ENCODE measurements at places on chromosomes 2 and 18.

DNA sequence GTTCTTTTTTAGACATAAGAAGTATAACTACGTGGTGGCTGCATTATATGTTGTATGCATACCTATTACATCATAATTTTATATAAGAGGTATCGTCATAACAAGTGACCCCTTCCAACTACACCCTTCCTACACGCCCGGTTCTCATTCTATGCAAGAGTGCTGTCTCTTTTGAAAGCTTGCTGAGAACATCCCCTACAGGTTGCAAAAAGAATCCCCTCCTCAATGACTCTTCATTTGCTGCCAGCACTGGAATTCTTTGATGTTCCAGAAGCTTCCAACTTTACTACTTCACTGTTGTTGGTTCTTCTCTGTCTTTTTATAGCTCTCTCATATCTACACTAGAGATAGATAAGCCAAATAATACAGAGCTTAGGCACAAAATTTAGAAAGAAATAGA lies 66.4 kb downstream of the CDH7 start:
- no peak for DNase-seq

GRCh38 chr2:199777916-199778315 lies 73.1 kb downstream of the FTCDNL1 start:
- DNase-seq: no peak

DNA sequence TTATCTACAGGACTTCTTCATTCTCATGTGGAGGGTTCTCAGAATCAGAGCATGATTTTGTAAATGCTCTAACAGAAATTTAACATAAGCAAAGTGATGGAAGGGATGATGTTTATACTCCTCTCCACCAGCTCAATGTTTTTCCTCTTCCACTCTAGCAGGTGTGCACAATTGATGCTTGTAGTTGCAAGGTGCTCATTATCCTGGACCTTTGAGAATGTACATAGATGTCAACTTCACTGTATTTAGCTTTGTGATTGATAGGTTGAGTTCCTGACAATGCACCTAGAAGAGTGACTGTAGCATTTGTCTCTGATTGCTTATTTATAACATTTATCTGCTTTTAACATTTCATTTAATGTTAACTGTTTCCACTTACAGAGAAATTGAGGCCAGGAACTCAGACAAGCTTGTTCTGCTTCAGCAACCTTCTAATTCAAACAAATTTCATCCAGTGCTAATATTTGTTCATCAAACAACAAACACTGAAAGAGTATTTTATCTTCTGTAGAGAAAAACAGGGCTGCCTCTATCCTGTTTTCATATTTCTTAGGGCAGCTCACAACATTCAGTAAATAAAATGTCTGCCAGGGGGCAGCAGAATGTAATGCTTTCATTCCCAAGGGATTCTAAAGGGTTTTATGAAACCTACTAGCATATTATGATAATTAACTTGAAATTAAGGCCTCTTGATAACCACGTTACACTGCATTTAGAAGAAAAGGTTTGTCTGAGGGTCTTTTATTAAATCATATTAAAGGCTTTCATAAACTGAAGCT lies 127.9 kb upstream of the NOL4 start:
- no peak for DNase-seq

DNA sequence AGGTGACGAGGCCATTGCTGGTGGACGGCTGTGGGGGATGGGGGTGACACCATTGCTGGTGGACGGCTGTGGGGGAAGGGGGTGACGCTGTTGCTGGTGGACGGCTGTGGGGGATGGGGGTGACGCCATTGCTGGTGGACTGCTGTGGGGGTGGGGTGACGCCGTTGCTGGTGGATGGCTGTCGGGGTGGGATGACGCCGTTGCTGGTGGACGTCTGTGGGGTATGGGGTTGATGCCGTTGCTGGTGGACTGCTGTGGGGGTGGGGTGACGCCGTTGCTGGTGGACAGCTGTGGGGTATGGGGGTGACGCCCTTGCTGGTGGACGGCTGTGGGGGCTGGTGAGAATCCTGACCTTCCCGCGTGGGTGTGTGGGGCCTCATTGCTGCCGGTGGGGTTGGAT lies 47.1 kb downstream of the CTDP1 start:
- no peak for DNase-seq

- no peak for DNase-seq
Measured at GRCh38 chr2:152920846-152921245, 202.4 kb downstream of the ARL6IP6 start.

- no peak for DNase-seq
Measured at GRCh38 chr2:139964721-139965440, 1184.7 kb upstream of the NXPH2 start.

DNA sequence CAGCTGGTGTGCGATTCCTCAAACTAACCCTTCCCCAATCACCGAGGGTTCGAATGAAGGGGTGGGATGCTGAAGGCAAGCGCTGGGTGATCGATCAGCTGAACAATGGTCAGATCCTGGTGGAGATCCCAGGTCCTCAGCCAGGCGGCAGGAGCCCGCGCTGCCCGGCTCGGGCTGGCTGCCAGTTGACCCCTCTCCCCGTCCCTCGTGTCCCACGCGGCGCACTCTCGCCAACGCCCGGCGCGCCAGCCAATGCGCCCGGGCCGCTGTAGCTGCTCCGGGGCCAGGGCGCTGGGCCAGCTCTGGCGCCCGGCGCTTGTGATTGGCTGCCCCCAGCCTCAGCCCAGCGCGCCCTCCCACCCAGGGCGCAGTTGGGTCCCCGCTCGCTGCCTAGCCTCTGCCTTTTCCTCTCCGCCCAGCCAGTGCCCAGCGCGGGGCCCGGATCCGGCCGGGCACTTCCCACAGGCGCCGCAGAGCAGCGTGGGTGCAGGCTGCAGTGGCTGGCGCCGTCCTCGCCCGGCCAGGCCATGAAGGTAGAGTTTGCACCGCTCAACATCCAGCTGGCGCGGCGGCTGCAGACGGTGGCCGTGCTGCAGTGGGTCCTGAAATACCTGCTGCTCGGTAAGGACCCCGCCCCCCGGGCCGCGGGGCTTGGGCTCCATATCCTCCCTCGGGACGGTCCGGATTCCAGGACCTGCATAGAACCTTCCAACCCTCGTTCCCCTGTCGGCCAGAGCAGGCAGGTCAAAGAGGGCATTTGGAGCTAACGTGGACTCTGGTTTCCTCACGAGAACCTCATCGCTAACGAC lies at the start of gene MOGAT1:
MOGAT1 (plus strand) TSS at position 400 of the 809 bp plus-strand sequence; CDS start at position 528, 128 bp downstream.
- no peak for DNase-seq

GRCh38 chr2:80329491-80329890 lies 24.9 kb upstream of the LRRTM1 start:
- DNase-seq: no peak

DNA sequence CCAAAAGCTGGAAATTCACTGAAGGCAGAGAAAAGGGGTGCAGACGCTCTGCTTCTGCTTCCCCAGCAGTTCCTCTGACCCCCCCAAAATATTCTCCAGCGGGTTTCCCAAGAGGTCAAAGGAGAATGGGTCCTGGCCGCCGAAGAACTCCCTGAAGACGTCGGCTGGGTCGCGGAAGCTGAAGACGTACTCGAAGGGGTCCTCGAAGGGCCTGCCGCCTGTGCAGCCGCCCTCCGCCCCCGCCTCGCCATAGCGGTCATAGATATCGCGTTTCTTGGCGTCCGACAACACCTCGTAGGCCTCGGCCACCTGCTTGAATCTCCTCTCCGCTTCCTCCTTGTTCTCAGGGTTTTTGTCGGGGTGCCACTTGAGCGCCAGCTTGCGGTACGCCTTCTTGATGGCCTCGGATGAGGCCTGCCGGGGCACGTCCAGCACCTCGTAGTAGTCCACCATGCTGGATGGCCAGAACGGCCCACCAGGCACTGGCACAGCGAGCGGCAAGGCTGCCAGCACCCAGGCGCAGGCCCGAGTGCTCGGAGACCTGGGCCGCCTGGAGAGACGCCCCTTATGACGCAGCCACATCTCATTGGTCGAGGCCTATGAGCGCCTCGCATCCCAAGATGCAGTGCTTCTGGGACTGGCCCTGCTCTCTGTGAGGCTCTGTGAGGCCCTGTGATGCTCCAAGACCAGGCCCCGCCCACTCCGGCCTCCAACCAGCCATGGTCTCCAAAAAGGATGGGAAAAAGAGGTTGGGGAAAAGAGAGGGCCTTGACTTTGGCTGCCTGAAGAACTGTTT lies 14.8 kb downstream of the UGT1A3 start:
- DNase-seq: no peak

DNA sequence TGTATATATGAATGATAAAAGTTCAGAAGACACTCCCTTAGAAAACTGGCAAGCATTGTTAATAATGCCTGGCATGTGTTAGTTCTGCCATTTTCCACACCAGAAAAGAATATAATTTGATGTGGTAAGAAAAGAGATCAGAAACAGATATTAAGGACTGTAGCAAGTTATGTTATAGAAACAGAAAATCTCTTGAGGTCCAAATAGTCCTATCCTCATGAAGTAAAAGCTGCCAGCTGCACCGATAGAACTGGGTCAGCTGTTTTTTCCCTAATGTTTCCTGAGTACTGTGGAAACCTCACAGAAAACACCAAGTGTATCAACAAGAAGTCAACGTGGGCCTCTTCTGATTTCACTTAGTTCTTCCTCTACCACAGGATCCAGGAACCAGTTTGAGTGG lies 56.9 kb upstream of the SDC1 start:
- DNase-seq: no peak

GRCh38 chr2:118729760-118730159 lies 117.7 kb downstream of the EN1 start:
- no peak for DNase-seq

DNA sequence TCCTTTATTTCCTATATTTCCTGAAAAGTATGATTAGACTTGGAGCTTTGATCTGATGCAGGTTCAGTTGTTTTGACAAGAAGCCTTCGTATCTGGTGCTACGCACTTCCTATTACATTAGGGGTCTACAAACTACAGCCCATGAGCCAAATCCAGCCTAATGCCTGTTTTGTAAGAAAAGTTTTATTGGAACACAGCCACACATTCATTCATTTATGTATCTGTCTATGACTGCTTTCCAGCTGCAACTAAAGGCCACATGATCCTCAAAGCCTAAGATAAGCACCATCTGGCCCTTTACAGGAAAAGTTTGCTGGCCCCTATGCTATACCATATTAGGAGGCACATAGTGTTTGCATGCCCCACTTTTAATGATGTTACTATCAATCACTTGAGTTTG lies 26.0 kb downstream of the EIF2AK3 start:
- no peak for DNase-seq

- no peak for DNase-seq
Measured at GRCh38 chr2:103788951-103789350, 1027.1 kb downstream of the TMEM182 start.

DNA sequence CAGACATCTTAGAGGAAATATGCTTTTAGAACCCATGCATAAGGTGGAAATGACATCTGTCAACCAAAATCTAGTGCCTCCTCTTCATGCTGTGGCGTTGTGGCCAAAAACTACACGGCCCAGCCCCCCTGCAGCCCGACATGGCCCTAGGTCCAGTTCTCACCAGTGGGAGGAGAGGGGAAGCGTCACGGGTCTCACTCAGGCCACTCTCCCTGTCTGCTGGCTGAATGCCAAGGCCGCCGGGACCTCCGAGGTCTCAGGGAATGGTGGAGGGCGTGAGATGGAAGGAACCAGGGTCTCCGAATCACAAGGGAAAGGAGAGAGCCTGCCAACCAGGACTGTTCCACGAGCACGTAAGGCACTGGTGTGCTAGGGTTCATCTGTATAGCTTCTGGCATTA lies 361.0 kb downstream of the ANAPC1 start:
- no peak for DNase-seq

GRCh38 chr2:154591294-154591820 lies 107.1 kb upstream of the KCNJ3 start:
- no peak for DNase-seq

DNA sequence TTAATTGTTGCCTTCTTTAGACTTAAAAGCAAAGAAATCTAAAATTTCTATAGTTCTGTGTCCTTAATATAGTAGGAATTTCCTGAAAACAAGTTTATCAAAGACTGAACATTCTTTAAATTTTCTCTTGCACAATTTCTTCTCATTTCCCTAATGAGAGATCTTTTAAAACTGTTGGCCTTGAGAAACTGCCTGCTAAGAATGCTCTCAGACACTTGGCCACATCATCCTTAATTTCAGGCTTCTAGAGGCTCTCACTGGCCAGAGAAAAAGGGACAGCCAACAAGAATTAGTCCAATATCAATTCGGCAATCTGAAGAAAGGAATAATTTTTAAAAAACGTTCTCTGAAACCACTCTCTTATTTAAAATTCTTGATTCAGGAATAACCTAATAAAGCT lies 167.0 kb upstream of the CREB1 start:
- DNase-seq: no peak

GRCh38 chr2:168538534-168538933 lies 82.5 kb downstream of the CERS6 start:
- no peak for DNase-seq

GRCh38 chr2:83063511-83063910 lies 1395.6 kb downstream of the SUCLG1 start:
- no peak for DNase-seq

DNA sequence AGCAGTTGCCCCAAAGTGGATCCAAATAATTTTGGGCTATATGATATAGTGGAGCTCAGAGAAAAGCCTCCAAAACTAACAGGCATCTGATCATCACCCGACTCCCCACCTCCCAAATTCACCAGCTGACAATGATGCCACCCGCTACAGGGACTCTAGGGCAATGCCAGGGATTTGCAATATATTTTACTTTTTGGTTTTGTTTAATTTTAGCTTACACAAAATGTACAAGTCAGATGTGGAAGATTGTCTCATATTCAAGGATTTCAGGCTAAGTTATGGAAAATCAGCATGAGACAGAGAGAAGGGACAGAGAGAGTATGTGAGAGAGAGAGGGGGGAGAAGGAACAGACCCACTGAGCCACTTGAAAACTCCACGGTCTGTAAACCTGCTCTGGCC lies 187.4 kb downstream of the TMEM247 start:
- DNase-seq: no peak

DNA sequence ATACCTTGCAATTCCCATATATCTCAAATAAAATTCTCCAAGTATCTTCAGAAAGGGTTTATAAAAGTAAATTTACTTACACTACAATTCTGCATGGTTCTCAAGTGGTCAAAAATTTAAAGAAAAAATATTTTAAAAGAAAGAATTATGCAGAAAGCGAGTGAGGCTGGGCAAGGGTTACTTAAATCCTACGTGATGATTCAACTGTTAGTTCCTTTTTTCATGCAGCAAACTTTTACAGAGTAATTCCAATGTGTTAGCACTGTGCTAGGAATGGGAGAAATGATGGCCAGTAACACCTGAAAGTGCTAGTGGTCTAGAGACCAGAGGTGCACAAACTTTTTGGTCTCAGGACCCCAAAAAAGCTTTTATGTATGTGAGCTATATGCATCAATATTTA lies 133.4 kb downstream of the ATAD2B start:
- DNase-seq: no peak

- no peak for DNase-seq
Measured at GRCh38 chr2:68620772-68621171, 22.6 kb upstream of the PROKR1 start.

GRCh38 chr2:159249990-159250715 lies 36.4 kb downstream of the WDSUB1 start:
- no peak for DNase-seq

- DNase-seq: no peak
Measured at GRCh38 chr2:204842068-204842467, 296.8 kb downstream of the PARD3B start.

Measured in stimulated activated CD4-positive, alpha-beta T cell treated with anti-CD3 and anti-CD28 coated beads, Interleukin-2, amount 100 ng/mL, for 24 hours (primary cell).